ENCODE measurements at places on chromosomes 4 and X. TPM values are rescaled to one million over a fixed set of nuclear protein-coding genes. Genes with fewer than 3 reads are reported as not detected.

DNA sequence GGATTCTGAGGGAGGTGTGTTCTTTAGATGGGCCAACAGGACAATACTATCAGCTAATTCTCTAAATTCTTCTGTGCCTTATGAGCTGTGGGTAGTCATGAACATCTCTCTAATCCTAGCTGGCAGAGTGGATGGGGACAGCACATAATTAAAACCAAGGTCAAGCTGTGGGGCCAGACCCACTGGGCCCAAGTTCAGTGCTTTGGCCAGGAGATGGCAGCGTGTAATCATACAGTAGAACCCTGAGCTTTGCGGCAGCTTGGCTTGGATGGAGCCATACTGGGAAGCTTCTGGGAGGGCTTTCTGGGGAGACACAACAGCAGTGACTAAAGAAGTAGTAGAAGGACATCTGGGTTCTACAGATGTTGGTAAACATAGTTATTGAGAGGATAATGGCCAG is 140.3 kb upstream of the CXCL13 start:
- DNase-seq, result no peak

DNA sequence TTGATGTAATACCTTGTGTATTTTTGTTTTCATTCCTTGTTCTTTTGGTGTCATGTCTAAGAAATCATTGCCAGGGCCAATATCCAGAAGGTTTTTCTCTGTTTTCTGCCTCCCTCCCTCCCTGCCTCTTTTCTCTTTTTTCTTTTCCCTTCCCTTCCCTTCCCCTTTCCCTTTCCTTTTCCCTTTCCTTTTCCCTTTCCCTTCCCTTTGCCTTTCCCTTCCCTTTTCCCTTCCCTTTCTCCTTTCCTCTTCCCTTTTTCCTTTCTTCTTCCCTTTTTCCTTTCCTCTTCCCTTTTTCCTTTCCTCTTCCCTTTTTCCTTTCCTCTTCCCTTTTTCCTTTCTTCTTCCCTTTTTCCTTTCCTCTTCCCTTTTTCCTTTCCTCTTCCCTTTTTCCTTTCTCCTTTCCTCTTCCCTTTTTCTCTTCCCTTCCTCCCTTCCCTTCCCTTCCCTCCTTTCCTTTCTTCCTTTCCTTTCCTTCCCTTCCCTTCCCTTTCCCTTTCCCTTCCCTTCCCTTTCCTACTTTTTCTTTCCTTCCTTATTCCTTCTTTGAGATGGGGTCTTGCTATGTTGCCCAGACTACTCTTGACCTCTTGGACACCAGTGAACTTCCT is 646.1 kb downstream of the RAPGEF2 start:
- no peak for DNase-seq

DNA sequence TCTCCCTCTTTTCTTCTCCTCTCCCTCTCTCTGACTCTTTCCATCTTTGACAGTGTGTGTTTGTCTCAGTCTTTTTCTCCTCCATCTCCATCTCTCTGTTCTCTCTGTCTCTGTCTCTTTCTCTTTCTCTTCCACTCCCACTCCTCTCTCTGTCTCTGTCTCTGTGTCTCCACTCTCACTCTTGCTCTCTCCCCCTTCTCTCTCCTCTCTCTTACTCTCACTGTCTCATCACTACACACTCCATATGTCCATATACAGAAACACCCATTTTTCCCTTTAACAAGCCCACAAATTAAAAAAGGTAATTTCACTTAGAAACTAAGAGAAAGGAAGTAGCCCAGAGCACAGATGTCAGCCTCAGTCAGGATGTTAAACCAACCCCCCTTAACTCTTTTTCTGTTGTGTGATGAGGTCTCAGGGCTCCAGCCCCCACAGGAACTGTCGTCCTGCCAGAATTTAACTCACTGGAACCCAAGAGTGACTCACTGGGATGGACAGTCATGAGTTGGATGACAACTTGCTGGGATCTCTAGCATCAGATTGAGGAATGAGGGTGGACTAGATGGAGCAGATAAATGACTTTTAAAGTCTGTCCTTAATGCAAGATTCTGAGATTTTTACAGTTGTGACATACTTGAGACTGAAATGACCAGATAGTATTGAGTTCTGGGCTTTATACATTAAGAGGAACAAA is 27.5 kb downstream of the OTUD6A start:
- DNase-seq, result peak; percentile 62

DNA sequence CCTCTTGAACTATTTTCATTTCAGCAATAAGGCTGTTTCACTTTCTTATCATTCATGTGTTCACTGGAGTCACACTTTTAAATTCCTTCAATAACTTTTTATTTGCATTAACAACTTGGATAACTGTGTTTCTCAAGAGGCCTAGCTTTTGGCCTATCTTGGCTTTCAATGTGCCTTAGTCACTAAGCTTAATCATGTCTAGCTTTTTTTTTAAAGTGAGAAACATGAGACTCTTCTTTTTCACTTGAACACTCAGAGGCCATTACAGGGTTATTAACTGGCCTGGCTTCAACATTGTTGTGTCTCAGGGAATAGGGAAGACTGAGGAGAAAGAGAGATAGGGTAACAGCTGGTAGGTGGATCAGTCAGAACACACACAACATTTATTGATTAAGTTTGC is 64.0 kb upstream of the VCX2 start:
- DNase-seq, result no peak

- no peak for DNase-seq
These were observed 17.7 kb upstream of the SLC25A43 start for GRCh38 chrX:119381349-119381944.

GRCh38 chrX:149185087-149185486 is 320.0 kb downstream of the IDS start:
- DNase-seq, result no peak

DNA sequence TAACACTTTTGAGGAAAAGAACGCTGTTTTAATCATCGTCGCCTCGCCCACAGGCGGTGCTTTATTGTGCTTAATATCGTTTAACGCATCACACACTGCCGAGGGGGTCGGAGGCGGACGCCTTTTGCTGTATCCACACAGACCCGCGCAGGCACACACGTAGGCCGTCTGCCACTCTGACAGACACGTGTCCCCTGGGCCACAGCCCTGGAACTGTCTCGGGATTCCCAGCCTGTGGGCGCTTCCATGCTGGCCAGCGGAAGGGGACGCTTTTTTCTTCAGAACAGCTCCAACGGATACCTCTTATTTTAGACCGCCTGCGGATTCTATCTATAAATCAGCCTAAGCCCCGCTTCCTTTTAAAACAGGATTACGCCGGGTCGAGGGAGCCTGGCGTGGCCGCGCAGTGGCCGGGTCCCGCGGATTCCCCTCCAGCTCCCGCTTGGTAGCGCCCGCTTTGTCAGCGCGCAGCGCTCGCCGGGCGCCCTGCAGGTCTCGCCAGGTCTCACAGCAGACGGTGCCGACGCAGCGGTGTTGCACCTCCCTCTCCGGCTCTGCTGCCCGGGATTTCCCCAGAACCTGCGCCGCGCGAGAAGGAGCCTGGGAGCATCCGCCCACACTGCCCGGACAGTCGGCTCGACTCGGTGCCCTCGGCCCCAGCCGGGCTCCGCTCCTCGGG is at the start of gene NOCT:
TSS of gene NOCT (plus strand) at position 513 of the 679 bp plus-strand sequence. CDS start 201 bp downstream, outside the sequence.
- DNase-seq, result peak; percentile 94

TRIM60 gene
- not detected for total RNA-seq

FAM47E gene
- not detected for total RNA-seq

CCDC149 gene
- 7.0 TPM for total RNA-seq

All from IMR-90 (cell line).